Activated CD8-positive, alpha-beta T cell treated with anti-CD3 and anti-CD28 coated beads for 36 hours (primary cell): ENCODE measurements at places on chromosomes 3 and 15.
A peak's percentile ranks its signal among the peaks of the same experiment; 100 is the strongest.

DNA sequence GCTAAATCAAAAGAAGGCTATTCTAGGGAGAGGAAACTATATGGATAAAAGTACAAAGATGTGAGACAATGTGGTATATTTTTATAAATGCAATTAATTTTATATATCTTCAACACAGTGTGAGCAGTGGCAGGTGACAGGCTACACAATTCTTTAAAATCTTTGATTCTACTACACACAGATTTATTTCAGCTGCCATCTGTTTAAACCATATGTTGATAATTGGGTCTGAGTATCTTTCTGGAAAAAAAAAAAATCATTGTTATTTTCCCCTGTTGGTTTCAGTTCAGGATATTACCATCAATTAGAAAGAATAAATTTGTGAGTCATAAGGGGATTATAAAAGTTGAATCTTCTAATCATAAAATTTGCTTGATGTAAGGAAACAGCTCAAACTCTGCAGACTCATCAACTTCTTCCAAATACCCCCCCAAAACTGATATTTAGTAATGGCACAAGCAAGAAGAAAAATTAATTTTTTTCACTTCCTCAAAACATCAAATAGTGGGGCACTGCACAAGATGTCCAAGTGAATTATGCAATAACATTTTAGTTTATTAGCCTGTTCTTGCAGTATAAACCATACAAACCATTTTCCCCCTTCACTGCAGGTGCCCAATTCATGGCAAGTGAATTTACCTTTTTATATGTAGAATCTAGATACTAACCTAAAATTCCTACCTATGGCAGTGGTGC is 12.0 kb downstream of the PIERCE2 start:
- DNase-seq: no peak

DNA sequence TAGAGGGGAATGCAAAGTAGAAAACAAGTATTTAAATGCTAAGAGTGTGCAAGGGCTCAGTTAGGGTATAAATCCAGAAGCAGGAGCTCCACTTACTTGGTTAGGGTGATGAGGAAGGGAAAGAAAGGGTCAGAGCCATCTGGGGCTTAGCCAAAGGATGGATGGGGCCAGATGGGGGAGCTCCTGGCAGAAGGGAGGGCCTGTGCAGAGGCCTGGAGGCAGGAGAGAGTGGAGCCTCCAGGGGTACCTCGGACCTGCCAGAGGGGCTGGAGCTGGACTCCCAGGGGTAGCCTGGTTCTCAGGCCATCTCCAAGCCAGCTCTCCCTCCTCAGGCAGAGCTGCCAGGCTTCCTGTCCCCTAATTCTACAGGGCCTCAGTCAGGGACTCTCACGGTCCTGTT is 506.3 kb downstream of the SHQ1 start:
- no peak for DNase-seq

DNA sequence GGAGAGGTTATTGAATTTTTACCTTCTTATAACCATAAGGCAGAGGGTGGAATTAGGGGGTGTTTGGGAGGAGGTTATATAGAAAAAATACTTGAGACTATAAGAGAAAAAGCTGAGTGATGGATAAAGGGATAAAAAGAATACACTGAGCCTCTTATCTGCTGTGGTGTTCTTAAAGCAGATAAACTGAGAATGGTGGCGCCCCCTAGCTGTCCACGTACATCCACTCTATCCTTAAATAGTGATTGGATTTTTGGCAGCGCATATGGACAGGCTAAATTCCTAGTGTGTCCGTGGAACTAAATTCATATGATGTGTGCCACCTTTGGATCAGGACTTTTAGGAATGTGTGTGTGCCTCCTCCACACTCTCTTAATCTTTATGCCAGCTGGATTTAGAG is 121.1 kb downstream of the OXSM start:
- DNase-seq: peak; percentile 79

- no peak for DNase-seq
These were observed 61.5 kb upstream of the FILIP1L start for GRCh38 chr3:100175637-100176280.

- DNase-seq: no peak
These were observed 35.4 kb downstream of the LIPC start for GRCh38 chr15:58467121-58467721.

DNA sequence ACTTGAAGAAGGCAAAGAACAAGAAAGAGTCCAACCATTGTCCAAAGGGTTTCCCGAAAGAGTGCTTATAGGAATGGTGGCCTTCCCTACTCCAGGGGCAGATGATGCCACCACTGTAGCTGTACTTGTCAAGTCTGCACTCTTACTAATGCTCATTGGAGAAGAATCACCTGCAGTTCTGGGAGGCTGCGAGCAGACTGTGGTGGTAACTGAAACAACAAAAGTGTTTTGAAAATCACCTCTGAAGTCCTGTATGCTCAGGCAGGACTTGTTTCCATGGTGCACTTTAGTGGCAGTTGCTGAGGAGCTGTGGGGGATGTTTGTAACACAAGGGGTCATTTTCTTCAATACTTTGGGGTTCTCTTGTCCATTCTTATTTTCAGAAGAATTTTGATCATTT is 36.0 kb downstream of the USF3 start:
- no peak for DNase-seq

DNA sequence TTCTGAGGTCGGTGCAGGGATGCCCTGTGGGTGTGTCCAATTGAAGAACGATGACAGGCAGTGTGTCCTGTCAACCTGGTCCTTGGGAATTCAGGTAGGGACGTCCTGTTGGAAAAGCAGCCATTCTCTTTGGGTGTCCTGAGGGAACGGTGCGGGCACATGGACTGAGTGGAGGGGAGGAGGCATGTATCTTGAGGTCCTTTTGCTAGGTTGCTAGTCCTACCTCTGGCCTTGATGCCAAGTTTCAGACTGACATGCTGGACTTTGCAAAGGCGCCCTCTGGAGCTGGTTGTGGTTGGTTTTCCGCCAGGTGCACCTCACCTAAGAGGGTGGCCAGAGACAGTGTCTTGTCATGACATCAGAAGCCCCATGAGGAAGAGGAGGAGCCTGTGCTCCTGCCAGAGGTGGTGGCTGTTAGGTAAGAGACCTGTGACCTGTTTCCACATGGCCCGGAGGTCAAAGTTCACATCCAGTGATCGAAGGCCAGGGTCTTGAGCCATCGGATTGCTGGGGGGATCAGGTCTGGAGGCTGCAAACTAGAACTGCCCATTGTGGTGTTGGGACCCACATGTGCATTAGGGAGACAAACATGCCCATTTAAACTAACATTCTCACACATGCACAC is 106.3 kb downstream of the SNRPN start:
- no peak for DNase-seq

DNA sequence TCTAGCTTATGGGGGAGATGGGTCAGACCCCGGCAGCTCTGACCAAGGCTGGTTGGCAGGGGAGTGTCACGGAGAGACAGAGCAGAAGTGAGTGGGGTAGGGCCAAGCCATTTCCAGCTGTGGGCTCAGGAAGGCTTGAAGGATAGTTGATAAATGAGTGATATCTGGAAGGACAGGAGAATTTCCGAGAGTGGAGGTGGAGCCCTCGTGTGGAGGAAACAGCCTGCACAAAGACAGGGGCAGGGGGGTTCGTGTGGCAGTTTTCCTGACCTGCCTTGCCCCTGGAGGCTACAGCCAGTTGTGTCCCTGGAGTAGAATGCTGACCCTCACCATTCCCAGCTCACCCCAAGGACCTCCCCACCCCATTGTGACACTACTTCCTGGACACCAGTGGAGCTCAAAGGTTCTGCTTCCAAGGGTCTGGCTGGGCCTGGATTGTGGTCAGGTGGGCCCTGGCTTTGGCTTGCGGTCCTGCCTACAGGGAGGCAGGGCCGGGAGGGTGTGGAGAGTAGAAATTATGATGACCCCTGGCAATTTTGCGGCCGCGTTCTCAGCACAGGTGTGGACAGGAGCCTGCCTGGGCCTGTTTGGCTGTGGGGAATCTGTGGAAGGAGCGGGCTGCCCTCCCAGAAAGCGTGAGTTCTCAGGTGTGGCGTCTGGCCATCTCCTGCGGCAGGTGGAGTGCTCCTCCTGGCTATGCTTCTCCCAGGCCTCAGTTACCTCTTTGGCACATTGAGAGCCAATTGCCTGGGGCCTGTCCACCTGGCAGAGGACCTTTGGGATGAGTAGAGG is at the start of gene SLC22A14:
Gene SLC22A14, plus strand, starts transcription at position 400 of the 792 bp plus-strand sequence. CDS start 23,733 bp downstream, outside the sequence.
- no peak for DNase-seq

GRCh38 chr3:41863024-41863423 is 98.9 kb downstream of the ULK4 start:
- DNase-seq: no peak
